ENCODE measurements at places on chromosomes 6 and 20.

DNA sequence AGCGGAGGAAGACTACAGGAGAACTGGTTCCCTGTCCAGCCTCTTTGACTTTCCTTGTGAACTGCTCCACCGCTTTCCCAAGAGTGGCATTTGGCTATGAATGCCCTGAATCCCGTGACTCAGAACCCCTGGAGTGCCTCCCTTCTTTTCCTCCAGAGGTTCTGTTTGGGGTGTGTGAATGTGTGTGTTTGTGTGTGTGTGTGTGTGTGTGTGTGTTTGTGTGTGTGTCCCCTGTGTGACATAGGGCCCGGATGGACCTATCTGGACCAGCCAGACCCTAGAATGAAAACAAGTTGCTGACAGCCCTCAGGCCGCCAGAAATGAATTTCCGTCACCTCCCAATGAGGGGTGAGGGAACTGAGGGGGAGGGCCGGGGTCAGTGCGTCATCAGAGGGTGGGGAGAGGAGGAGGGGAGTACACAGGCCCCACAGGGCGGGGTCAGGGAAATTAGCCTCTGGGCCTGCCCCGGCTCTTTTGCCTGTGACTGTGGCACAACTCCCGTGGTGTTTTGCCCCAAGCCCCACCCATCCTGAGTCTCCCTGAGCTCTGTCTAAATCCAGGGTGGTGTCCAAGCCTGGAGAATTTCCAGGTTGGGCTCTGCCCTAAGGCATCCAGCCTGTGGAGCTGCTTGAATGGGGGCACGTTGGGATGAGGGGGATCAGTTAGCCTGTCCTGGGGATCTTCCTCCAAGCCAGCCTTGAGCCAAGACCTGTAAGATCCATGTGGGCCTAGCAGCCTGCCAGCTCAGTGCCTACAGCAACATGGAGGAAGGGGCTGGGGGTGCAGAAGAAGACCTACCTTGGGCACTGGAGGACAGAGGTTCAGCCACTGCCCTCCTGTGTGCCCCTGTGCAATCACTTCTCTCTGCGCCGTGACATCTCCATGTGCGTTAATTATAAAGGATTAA lies 15.2 kb upstream of the MRPS18A start:
- DNase-seq: peak; percentile 99

DNA sequence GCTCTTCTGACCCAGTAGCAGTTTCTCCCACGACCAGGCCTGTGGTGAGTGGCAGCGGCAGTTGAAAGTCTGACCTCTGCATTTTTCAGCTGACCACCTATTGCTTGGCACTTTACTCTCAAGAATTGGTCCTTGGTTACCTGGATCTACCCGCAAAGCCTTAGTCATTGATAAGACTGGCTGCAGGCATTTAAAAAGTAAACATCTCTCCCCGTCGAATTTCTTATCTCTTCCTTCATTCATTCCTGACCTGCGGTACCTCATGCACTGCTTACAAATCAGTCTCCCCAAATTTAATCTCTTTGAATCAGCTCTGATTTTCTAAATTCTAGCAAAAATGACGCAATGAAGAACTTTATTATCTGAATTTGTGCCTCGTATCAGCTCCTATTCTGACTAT lies 26.1 kb upstream of the IPCEF1 start:
- DNase-seq: no peak

- DNase-seq: peak; percentile 87
Observed at GRCh38 chr6:158559895-158560835, at the start of gene TMEM181. TMEM181 (plus strand) TSS chr6:158560091; CDS start chr6:158560225, 134 bp downstream.

DNA sequence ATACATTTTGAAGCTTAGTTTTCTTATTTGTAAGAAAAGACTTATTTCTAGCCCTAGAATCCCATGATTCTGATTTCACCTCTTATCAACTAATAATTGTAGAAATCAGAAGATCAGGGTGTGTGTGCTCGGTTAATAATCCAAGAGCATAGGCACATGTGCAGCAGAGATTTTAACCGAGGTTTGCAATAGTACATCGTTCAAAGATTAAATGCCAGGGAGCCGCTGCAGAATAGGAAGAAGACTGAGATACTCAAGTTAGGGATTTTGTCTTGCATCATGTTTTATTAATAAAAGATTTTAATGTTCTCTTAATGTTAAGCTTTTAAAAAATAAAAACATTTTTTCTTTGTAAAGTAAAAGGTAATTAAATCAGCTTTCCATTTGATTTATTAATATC lies 6.9 kb downstream of the STX16 start:
- no peak for DNase-seq

- DNase-seq: no peak
Observed at GRCh38 chr6:124055395-124055794, 251.7 kb downstream of the NKAIN2 start.

- no peak for DNase-seq
Observed at GRCh38 chr6:2713473-2714110, 37.1 kb downstream of the MYLK4 start.

DNA sequence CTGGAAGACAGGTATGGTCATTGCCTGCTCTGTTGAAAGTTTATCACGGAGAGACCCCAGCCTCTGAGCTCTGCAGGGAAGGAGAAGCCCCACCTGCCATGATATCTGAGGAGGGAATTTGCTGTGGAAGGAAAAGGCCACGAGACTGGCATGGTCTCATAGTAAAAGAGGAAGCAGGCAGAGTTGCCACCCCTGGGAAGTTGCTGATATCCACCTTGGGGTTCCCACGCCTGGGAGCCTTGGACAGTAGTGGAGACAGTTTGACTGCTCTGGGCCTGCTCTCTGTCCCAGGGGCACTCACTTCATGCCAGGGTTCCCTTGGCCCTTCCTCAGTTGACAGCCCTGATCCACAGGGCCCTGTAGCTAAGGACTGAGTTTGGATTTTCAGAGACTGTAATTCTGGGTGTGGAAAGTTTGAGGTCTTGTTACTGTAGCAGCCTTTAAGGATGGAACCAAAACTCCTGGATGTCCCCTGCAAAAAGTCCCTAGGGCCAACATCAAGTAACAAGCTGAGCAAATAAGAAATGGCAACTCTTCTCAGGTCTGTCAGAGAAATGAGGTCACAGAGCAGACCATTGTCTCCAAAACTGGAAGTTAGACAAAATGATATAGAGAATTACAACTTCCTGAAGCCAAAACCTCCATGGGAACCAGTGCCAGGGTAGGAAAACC lies 6.9 kb upstream of the SIRPB1 start:
- DNase-seq: no peak

DNA sequence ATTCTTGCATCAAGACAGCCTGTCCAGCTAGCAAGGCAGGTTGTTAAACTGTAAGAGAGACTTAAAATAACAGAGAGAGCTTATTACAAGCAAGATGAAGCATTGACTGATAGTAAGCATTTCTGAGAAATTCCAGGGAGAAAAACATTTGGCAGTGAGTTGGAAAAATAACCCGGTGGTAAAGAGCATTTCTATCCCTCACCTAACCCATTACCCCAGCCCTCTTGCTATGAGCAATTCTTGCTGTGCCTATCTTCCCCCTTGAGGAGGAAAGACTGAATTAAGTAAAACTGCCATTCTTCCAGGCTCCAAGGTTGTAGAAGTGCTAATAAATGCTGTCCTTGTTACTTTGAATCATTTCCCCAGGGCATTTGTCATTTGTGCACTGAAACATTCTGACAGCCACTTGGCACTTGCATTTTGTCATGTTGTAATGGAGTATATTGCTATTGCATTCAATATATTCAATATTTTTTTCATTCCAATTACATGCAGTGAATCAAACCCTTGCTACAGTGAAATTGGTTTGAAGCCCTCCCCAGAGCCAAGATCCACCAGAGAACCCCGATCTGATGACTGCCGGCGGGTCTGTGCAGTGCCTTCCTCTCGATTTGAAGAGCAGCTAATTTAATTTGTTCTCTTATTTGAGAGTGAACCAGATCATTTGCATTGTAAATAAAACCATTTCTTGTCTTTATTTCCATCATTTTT lies 291.1 kb downstream of the HIVEP2 start:
- no peak for DNase-seq

DNA sequence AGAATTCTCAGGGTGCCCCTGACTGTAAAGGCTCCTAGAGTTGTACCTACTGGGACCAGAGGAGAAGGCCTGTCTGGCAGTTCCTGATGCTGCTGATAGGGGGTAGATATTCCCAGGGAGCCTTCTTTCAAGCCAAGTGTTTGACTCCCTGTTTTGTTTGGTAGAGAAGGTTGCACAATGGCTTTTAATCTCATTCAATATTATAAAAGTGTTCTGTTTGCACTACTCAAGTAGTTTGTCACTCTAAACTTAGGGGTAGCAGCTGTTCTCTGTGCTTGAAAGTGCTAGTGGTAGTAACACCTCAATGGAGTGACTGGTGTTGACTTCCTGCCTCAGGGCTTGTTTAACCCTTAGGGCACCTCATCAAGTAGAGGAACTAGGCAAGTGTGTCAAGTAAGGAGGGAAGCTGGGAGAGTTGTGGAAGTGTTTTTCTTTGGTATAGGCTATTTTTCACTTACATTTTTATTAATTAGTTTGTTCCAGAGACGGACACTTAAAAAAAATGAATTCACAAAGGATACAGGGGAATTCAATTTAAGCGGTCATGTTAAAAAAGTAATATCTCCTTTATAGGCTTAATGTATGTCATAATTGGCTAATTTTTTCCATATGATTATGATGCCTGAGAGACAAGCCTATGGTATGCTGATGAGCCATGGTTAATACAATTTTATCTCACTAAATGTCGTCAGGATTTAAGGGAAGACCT lies 38.1 kb downstream of the BICRAL start:
- DNase-seq: no peak

Measured in umbilical cord (tissue), 2 donors.